ENCODE measurements at places on chromosomes 4 and X. TPM values are rescaled to one million over a fixed set of nuclear protein-coding genes. Genes with fewer than 3 reads are reported as not detected.

SPANXN4 gene
- total RNA-seq: not detected

TMEM150C gene
- 17.9 TPM for total RNA-seq

CENPI gene
- total RNA-seq: 3.1 TPM

PI4K2B gene
- total RNA-seq: 13.9 TPM

FGF13 gene
- 8.7 TPM for total RNA-seq

C4orf33 gene
- 13.8 TPM for total RNA-seq

FABP2 gene
- not detected for total RNA-seq

BEX5 gene
- total RNA-seq: 2.5 TPM

CFAP299 gene
- not detected for total RNA-seq

PCYT1B gene
- total RNA-seq: 0.51 TPM

Data from spleen (tissue), 13 donors.